Tibial nerve (tissue), 4 donors: ENCODE measurements at places on chromosomes 5 and 9. TPM values are rescaled to one million over a fixed set of nuclear protein-coding genes. Genes with fewer than 3 reads are reported as not detected.

DNA sequence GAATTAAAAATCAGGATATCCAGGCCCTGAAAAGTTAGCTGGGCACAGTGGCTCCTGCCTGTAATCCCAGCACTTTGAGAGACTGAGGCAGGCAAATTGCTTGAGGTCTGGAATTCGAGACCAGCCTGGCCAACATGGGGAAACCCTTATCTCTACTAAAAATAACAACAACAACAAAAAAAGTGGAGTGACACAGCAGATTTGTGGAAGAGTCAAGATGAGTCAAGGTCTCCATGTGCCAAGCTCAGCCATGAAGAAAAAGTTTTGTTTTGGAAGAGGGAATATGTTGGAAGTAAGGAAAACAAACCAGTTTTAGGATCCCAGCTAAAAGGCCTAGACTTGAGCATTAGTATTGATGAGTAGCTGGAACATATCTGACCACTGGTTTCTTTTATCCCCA, 14.7 kb downstream of the LRRC70 start:
- no peaks in the 10 kb centered on the region for H3K4me1 ChIP-seq
- no peak overlapping the region for H3K27ac ChIP-seq
- H3K36me3 ChIP-seq: peaks cover 50% of the 10 kb centered on the region
- H3K27me3 ChIP-seq: no peaks in the 10 kb centered on the region

- H3K36me3 ChIP-seq: no peaks in the 10 kb centered on the region
- H3K4me3 ChIP-seq: no peak overlapping the region
- H3K27me3 ChIP-seq: no peaks in the 10 kb centered on the region
- no peak for DNase-seq
- H3K4me1 ChIP-seq: no peaks in the 10 kb centered on the region
These were observed 124.6 kb upstream of the PDE4D start for GRCh38 chr5:60018091-60018490.

DNA sequence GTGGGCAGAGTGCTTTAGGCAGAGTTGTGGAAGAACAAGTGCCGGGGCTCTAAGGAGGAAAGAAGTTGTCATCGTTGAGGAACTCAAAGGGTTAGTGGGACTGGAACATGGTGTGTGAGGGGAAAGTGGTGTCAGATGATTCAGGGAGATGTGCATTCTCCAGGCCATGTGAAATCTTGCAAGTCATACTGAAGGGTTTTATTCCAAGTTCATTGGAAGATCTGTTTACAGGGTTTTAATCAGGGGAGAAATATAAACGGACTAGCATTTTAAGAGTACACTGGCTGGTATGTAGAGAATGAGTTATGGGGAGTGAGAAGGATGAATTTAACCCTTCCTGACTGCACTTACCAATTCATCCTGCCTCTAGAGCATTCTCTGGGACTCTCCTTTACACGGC, 49.3 kb downstream of the NR2F1 start:
- no peaks in the 10 kb centered on the region for H3K4me1 ChIP-seq
- no peak overlapping the region for H3K27ac ChIP-seq
- H3K4me3 ChIP-seq: no peak overlapping the region
- H3K27me3 ChIP-seq: no peaks in the 10 kb centered on the region
- no peaks in the 10 kb centered on the region for H3K36me3 ChIP-seq

DNA sequence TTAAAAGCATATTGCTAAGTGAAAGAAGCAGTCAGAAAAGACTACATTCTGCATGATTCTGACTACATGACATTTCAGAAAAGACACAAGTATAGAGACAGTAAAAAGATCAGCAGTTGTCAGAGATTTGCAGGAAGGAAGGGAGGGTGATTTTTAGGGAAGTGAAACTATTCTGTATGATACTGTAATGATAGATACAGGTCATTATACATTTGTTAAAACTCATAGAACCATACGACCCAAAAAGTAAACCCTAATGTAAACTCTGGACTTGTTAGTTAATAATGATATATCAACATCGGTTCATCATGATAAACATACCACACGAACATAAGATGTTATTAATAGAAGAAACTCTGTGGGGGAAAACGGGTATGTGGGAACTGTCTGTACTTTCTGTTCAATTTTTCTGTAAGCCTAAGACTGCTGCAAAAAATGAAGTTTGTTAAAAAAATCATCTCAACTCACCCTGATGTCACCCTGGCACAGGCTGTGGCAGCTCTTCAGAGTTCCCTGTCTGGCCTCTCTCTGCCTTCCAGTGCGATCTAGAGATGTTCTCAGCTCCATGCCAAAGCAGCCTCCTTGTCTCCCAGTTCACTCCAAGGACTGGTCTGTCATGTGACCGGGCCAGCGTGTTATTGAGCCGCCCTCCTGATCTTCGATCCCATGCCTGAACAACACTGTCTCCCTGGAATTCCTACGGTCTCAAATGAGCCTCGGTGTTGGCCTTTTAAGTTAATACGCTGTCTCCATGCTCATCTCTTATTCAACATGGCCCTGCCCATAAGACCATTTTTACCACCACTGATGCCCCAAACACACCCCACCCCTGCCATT, 35.4 kb downstream of the PRLR start:
- no peaks in the 10 kb centered on the region for H3K4me1 ChIP-seq
- no peak overlapping the region for H3K4me3 ChIP-seq
- no peaks in the 10 kb centered on the region for H3K27me3 ChIP-seq
- H3K27ac ChIP-seq: no peak overlapping the region

DNA sequence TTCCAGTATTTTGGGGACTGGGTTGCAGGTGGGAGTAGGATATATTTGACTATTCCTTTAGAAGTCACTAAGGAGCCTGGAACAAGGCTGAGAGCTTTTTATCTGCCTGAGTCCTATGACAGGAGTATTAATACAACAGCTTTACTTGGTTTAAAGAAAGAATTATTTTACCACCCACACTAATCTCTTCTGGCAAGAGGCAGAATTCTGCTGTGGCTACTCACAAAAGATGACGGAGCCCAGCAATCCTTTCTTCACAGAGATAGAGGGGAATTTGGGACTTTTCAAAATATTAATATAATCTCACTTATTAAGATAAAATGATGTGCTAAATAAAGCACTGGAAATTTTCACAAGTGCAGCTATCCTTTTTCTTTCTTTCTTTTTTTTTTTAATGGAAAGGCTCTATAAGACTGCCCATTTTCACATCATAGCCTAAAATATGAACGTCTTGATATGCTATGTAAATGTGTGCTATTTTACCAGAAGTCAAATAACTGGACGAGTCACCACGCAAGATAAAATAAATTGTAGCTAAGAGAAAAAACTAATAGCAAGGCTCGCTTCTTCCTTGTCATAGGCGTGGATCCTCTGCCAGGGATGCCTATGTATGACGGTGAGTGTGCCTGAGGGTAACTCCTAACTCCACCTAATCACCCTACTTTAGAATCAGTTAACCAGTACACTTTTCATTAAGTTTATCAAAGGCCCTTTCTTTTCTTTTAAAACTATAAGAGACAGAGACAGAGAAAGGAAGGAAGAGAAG, 76.3 kb downstream of the ZNF608 start:
- no peaks in the 10 kb centered on the region for H3K27me3 ChIP-seq
- H3K4me1 ChIP-seq: peaks cover 44% of the 10 kb centered on the region
- no peaks in the 10 kb centered on the region for H3K36me3 ChIP-seq
- H3K4me3 ChIP-seq: no peak overlapping the region
- no peak overlapping the region for H3K27ac ChIP-seq

DNA sequence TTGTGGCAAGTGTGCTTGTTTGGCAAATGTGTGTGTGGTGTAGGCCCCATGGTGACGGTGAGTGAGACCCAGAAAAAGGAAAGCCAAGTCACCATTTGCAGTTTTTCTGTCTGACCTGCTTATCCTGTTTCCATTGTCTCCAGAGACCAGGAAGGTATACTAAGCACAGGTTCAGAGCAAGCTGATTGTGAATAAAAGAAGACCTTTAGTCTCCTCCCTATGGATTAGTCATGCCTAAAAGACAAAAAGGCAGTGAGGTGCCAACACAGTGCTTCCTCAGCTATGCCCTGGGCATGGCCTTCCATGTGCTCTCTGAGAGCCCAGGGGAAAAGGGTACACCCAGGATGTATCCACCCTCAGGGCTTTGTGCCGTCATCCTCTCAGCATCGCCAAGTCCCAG, 49.2 kb upstream of the SHOC1 start:
- no peaks in the 10 kb centered on the region for H3K36me3 ChIP-seq
- DNase-seq: no peak
- H3K27ac ChIP-seq: no peak overlapping the region
- no peaks in the 10 kb centered on the region for H3K4me1 ChIP-seq
- H3K27me3 ChIP-seq: no peaks in the 10 kb centered on the region
- H3K4me3 ChIP-seq: no peak overlapping the region

- H3K27me3 ChIP-seq: no peaks in the 10 kb centered on the region
- no peak overlapping the region for H3K4me3 ChIP-seq
- no peak for DNase-seq
- no peak overlapping the region for H3K27ac ChIP-seq
- H3K36me3 ChIP-seq: no peaks in the 10 kb centered on the region
These were observed 167.7 kb downstream of the GRIA1 start for GRCh38 chr5:153658149-153658548.

GRCh38 chr9:124964604-124965003, 23.7 kb upstream of the GOLGA1 start:
- no peak overlapping the region for H3K4me3 ChIP-seq
- H3K27ac ChIP-seq: no peak overlapping the region
- no peaks in the 10 kb centered on the region for H3K36me3 ChIP-seq
- DNase-seq: no peak

GRCh38 chr5:88741964-88742363, 141.0 kb downstream of the MEF2C start:
- H3K36me3 ChIP-seq: no peaks in the 10 kb centered on the region
- no peaks in the 10 kb centered on the region for H3K27me3 ChIP-seq
- H3K27ac ChIP-seq: no peak overlapping the region

- DNase-seq: no peak
- no peaks in the 10 kb centered on the region for H3K36me3 ChIP-seq
- no peaks in the 10 kb centered on the region for H3K27me3 ChIP-seq
- H3K4me3 ChIP-seq: no peak overlapping the region
- H3K27ac ChIP-seq: no peak overlapping the region
These were observed 52.1 kb downstream of the PALM2AKAP2 start for GRCh38 chr9:109831998-109832658.

The C9orf153 gene
- total RNA-seq: 0.66 TPM

The MEIKIN gene
- not detected for total RNA-seq

The NEURL1B gene
- total RNA-seq: 93.3 TPM

The LCN12 gene
- total RNA-seq: 16.8 TPM

The PCDHAC1 gene
- 2.8 TPM for total RNA-seq

The PCDHB16 gene
- total RNA-seq: 17.7 TPM

The GPX3 gene
- total RNA-seq: 5,426 TPM
